Central memory CD4-positive, alpha-beta T cell (primary cell): ENCODE measurements at places on chromosomes 6 and 20.

- DNase-seq: no peak
Measured at GRCh38 chr20:38402816-38403215, 32.3 kb downstream of the SNHG17 start.

DNA sequence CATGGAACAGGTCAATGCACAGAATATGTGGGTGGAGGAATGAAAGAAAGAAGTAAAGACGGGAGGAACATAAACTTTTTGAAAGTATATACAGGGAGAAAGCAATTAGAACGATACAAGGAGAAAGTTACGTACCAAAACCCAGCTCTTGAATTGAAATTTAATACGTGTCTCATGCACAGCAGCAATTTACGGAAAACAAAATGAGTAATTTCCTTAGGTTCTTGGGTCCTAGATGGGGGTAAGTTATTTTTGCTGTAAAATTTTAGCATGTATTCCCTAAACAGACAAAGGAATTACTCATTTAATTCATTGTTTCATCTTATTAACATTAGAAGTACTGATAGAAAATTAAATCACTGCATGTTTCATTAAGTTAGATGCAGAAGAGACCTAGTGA, 75.8 kb downstream of the PDE10A start:
- DNase-seq: no peak

DNA sequence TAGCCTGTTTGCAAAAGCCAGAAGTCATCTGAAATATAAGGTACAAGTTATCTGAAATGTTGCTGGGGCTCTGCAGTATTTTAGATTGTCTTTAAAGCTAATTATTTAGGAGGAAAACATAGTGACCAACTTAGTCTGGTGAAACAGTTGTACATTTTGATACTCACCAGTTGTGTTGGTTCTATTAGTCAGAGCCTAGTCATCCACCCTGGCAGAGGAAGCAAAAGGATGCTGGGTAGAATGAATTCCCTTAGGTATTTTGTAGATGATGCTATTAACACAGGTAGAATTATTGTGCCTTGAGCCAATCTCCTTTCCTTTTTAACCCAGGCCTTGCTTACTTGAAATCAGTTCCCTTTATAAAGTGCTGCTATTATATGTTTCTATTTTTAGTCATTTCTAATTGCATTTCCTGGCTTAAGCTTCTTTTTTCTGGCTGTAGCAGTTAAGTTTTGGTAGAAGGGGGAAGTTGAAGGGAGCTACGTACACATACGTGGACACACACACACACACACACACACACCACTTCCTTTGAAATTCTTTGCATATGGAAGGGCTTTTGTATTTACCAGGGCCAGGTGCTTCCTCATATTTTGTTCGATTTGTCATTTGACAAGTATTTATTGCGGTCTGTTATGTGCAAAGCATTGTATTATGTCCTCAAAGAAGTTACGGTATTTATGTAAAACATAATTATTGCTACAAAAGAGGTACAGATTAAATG, 82.4 kb downstream of the RTN4IP1 start:
- no peak for DNase-seq

DNA sequence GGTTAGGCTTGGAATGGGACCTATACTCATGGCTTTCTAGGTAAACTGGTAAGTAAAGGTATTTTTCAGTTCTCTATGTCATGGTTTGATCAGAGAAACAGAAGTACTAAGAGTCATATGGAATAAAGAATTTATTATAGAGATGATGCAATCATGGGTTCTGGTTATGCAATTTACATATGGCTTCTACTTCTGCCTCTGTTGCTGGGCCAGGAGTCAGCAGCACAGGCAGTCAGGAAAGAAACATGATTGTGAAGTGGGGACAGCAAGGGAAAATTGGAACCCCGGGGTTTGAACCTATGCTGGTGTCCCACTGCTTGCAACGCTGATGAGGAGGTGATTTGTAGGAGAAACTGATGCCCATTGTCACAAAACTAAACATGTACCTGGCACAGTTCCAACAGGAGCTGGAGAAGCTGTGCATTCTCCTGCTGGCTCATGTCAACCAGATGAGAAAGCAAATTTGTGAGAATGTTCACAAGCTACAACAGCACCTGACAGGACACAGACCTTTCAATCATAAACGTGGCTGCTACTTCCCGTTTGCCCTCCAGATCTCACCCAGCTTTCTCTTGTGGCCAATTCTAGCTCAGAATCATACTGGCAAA, 887.1 kb downstream of the TFAP2A start:
- DNase-seq: no peak

DNA sequence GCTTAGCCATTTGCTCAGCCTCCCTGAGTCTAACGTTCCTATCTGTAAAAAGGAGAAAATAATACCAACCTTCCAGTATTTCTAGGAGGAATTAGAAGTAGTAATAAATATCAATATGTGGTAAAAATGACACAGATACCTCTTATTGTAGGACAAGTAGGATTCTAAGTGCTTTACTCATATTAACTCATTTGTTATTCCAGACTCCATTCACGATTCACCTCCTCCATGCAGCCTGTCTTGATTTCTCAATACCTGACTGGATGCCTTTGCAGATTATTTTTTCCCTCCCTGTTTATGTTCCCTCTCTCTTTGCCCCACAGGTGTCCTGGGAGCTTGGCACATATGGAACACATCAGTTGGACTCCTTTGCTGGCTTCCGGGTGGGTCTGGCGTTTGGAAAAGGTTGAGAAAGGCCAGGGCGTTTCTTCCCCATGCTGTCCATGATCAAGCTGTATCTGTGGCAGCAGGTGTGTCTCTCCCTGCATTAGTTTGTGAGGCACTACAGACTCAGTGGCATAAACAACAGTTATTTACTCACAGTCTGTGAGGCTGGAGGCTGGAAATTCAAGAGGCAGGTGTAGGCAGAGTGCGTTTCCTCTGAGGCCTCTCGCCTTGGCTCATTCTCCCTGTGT, 10.7 kb upstream of the DUSP22 start:
- no peak for DNase-seq

DNA sequence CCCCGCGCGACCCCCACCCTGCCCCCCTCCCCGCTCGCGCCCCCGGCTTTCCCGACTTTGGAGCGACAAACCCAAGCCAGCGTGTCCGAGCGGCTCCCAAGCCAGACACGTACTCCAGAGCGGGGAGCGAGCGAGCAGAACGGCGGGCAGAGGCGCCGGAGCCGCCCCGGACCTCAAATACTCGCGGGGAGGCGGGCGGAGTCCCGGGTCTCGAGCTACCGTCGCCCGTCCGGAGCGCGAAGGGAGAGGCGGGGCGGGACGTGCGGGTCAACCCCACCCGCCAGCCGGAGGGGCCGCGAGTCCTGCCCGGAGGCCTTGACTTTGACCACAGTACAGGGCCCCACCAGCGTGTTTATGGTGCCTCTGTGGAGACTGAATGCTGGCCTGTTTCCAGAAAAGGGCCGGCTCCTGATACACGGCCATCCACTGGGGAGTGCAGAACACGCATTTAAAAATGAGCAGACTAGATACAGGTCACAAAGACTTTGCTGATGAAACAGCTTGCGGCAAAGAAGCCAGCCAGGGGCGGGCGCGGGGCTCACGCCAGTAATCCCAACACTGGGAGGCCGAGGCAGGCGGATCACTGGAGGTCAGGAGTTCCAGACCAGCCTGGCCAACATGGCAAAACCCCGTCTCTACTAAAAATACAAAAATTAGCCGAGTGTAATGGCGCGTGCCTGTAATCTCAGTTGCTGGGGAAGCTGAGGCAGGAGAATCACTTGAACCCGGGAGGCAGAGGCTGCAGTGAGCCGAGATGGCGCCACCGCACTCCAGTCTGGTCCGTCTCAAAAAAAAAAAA, at the start of gene SERPINB6:
Gene SERPINB6, minus strand, starts transcription at position 148 of the 799 bp plus-strand sequence. CDS start 12,235 bp downstream, outside the sequence.
- DNase-seq: peak; percentile 31

GRCh38 chr6:124355146-124355545, 551.5 kb downstream of the NKAIN2 start:
- no peak for DNase-seq
